Activated CD8-positive, alpha-beta memory T cell treated with anti-CD3 and anti-CD28 coated beads, Interleukin-2, amount 50 U/mL, for 48 hours (primary cell): ENCODE measurements at places on chromosomes 11 and 22.
A peak's percentile ranks its signal among the peaks of the same experiment; 100 is the strongest.

- DNase-seq, result no peak
Observed at GRCh38 chr11:103380031-103380430, 270.8 kb downstream of the DYNC2H1 start.

GRCh38 chr11:130472434-130472961 lies 24.1 kb downstream of the ADAMTS15 start:
- no peak for DNase-seq

- no peak for DNase-seq
Observed at GRCh38 chr11:74138021-74138420, 32.8 kb downstream of the C2CD3 start.

- DNase-seq, result peak; percentile 73
Observed at GRCh38 chr11:1310772-1311468, 1.5 kb upstream of the TOLLIP start.

DNA sequence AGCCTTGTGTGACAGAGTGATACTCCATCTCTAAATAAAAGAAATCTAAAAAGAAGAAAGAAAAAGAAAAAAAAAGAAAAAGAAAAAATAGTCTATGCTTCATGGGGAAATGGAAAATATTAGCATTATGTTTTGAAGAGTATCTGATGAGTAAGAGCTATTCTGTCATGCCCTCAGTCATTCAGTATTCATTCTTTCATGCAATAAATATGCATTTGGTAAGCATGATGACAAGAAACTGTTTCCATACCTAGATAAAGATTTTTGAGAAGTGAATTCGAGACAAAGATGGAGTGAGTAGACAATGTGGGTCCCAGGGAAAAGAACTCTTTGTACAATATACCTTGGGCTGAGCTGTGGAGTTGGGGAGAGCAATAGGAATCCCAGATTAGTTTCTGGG lies 6.2 kb upstream of the IFTAP start:
- no peak for DNase-seq

GRCh38 chr11:111177037-111177871 lies 68.3 kb upstream of the POU2AF2 start:
- DNase-seq, result no peak

GRCh38 chr22:19287889-19288288 lies 3.6 kb downstream of the CLTCL1 start:
- DNase-seq, result no peak

DNA sequence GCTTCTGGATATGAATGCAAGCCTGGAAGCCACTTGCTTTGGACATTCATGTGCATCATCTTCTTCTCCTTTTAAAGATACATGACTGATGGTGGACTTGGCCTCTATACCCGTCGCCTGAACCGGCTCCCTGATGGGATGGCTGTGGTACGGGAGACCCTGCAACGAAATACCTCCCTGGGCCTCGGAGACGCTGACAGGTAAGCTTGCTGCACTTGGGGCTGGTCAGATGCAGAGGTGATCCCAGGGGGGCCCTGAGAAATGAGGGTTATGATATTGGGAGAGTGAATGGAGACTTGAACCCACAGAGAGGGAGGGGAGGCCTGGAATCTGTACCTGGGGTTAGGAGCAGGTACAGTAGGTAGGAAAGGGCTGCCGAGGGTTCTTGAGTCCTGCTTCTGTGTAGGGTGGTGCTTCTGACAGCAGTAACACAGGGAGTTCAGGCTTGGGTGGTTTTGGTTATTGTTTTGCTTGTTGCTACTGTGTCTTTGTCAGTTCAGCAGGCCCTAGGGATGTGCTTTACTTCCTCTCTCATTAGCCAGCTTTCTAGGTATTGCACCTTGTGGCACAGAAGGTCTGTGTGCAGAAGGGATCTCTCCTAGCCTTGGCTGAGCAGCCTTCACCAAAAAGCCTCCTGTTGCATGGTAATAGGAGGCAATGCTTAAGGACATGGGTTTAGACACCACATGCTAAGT lies 176.1 kb downstream of the DBX1 start:
- DNase-seq, result no peak

DNA sequence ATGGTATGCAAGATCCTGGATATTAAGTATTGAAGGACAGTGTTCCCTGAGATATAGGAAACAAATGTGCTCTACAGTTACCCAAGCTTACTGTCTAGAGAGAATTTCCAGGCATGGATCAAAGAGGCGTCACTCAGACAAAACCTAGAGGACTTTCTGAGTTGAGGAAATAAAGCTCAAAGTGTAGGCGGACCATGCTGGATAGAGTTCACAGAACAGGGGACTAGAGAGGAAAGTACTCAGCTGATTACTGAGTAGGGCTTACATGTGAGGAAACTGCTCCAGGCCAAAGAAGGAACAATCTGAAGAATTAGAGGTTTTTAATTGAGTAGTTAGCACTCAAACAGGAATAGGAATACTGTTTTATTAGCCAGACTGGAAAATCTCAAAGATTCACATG lies 193.3 kb downstream of the TMEM135 start:
- DNase-seq, result no peak

GRCh38 chr22:36999463-36999862 lies 19.8 kb downstream of the TST start:
- no peak for DNase-seq

DNA sequence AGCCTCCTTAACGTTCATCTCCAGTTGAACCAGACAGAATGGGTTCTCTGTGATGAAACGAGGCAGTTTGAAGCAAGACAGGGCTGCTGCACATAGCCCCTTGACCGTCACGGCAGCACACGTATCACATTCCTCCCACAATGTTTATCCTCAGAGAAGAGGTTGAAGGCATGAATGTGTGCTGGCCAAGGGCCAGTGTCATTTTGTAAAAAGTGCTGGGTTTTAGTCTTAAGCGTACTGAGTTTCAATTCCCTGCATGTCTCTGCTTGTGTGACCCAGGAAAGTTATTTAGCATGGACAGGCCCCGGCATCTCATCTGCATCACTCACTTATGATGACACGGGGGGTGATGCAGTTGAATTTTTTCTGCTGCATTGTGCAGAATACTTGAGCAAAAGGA lies 31.6 kb downstream of the TTC12 start:
- DNase-seq, result no peak

- no peak for DNase-seq
Observed at GRCh38 chr11:100404907-100405306, 282.2 kb upstream of the ARHGAP42 start.

- DNase-seq, result no peak
Observed at GRCh38 chr11:70503468-70504221, 105.3 kb downstream of the CTTN start.

GRCh38 chr11:64655941-64656601 lies 65.1 kb downstream of the SLC22A12 start:
- DNase-seq, result no peak

GRCh38 chr22:32219026-32219425 lies 14.2 kb upstream of the RFPL2 start:
- no peak for DNase-seq

GRCh38 chr11:127109796-127110480 lies 109.4 kb upstream of the KIRREL3 start:
- no peak for DNase-seq

- DNase-seq, result no peak
Observed at GRCh38 chr11:118938491-118939403, 13.0 kb upstream of the BCL9L start.

- DNase-seq, result no peak
Observed at GRCh38 chr11:62472063-62472884, 53.4 kb downstream of the SCGB1A1 start.

GRCh38 chr22:45892681-45893461 lies 84.1 kb downstream of the WNT7B start:
- DNase-seq, result no peak
